ENCODE measurements at places on chromosomes 4 and X.

- no peak for DNase-seq
Observed at GRCh38 chr4:35734381-35735098, 509.8 kb downstream of the ARAP2 start.

DNA sequence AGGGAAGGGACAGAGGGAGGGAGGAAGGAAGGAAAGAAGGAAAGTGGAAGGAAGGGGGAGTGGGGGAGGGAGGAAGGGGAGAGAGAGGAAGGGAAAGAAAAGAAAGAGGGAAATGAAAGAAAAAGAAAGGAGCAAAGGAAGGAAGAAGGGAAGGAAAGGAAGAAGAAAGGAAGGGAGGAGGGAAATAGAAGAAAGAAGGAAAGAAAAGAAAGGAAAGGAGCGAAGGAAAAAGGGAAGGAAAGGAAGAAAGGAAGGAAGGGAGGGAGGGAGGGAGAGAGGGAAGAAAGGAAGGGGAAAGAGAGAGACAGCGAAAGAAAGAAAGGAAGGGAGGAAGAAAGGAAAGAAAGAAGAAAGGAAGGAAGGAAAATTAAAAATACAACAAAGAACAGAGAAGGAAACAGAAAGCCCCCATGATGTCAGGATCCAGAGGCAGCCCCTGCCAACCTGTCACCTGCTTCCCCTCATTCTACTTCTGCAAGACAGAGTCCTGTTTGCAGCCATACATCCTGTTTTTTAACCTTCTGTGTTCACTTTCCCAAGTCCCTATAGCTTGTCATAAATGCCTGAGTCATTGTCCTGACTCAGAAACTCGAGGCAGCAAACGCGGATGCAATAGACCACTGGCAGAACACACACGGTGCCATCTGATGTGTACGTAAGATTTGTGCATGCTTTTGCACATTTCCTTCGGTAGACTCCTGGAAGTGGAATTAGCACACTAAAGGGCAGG lies 77.0 kb upstream of the C4orf50 start:
- no peak for DNase-seq

- no peak for DNase-seq
Observed at GRCh38 chr4:81622028-81622427, 150.3 kb upstream of the RASGEF1B start.

DNA sequence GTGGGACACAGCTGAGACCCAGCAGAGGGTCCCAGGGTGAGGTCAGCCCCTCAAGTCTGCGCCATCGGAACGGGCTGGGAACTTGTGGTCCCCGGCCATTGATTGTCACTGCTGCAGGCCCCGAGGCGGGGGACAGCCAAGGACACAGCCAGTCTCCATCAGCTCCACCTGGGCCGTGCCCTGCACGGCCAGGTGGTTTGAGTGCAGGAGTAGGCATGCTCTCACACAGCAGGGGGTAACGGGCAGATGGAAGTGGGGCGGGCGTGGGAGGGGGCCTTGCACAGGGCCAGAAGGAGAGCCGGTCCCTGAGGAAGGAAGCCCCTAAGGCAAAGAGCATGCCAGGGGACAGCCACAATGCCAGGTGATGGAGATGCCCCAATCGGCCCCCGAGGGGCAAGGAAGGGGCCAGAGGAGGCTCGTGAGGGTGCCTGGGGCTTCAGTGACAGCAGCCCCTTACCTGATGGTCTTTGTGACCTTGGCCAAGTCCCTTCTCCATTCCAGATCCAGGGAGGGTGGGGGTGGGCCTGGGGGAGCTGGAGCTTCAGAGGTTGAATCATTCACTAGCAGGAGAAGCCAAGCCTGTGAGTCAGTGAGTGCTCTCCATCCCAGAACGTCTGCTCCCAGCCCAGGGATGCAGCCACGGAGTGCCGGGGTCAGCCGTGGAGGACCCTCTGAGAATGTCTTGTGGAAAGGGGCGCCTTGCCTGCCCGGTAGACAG lies 2.3 kb downstream of the ATP2B3 start:
- DNase-seq, result no peak

GRCh38 chrX:118520216-118521206 lies 24.9 kb downstream of the DOCK11 start:
- no peak for DNase-seq

- DNase-seq, result no peak
Observed at GRCh38 chr4:177010418-177010817, 217.7 kb upstream of the VEGFC start.

DNA sequence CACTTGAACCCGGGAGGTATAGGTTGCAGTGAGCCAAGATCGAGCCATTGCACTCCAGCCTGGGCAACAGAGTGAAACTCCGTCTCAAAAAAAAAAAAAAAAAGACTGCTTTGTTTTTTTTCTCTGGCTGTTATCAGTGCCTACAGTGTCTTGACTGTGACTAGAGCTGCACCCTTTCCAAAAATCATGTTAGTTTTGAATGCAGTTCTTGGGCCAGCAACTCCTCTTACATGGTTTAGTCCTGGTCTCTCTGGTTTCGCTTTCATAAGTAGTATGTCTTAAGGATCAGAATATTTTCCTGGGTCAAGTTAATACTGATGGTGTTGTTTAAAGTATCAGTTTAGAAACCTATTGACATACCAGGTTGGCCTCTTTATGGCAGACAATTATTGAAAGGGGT lies 34.2 kb upstream of the NALF2 start:
- no peak for DNase-seq

DNA sequence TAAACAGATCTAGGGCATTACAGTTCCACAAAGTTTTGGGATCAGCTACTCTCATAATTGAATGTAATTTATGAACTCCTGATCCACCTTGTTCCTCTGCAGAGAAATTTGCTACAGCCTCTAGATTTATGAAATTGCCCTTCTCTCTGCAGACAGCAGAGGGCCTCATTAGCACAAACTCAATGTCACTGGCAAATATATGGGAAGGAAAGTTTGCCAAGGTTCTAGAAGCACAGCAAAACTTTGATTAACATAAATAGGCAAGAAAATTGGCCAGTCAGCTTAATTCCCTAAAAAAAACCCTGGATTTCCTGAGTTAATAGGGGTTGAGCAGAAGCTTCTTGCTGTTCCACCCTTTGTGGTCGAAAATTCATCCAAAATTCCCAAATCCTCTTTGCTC lies 31.5 kb downstream of the PRPS1 start:
- DNase-seq, result no peak

GRCh38 chr4:19945979-19946380 lies 305.7 kb upstream of the SLIT2 start:
- no peak for DNase-seq

GRCh38 chrX:82765811-82766210 lies 742.3 kb upstream of the POU3F4 start:
- no peak for DNase-seq

GRCh38 chr4:26367811-26368210 lies 47.0 kb downstream of the RBPJ start:
- no peak for DNase-seq

GRCh38 chr4:184953971-184954370 lies 64.3 kb upstream of the HELT start:
- no peak for DNase-seq

DNA sequence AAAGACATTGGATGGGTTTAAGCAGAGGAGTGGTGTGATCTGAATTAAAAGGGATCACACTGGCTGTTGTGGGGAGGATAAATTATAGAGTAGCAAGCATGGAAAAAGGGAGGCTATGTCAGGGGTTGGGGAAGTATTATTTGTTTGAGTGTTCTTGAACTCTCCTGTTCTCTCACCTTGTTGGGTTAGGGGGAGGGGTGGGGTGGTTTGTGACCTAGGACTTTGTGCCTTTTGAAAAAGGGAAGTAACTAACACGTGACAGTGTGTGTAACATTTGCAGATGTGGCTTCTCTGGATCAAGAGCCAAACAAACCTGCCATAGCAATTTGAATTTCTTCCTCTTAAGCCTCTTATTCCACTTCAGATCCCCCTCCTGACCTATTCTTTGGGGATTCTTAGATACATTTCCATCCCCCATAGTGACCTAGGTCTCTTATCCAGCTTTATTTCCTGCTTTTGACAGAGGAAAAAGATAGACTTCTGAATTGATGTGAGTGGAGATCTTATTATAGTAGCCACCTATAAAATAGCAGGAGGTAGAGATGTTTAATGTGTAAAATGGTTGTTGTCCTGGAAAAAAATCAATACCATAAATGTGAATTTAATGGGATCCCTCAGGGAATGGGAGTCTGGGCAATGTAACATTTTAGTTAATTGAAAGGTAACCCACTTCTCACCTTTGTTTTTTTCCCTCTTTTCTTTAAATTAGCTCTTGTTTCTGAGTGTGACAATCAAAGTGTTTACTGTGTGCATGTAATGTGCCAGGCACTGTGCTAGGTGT lies 120.4 kb downstream of the CT47B1 start:
- DNase-seq, result no peak

- no peak for DNase-seq
Observed at GRCh38 chr4:25875281-25875745, 12.5 kb upstream of the SEL1L3 start.

- no peak for DNase-seq
Observed at GRCh38 chrX:134718105-134718965, 60.1 kb upstream of the PLAC1 start.

DNA sequence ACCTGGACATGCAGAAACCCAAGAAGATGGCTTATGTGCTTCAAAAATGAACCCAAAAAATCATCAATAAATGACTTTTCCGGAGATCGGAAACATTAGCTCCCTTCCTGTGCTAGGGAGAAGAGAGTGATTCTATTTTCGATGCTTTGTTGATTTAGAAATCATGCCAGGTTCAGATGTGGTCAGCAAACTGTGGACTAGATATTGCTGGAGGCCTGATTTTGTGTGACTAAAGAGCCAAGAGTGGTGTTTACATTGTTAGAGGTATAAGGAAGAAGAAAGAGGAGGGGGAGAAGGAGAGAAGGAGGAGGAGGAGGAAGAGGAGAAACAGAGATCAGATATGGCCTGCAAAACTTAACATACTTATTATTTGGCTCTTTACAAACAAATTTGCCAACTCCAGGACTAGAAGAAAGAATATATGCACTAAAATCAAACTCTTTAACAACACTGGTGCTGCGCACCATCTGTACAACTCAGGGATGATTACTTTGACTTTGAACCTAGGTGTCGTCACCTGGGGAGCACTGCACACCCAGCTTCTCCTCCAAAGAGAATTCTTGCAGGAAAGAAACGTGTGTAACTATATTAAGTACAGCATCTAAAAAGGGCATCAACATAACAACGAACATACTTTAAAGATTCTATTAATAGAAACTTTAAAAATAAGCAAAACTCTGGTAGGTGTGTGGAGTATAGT lies 664.9 kb upstream of the LCORL start:
- no peak for DNase-seq

GRCh38 chrX:96719161-96719875 lies 34.7 kb downstream of the DIAPH2 start:
- DNase-seq, result no peak

- DNase-seq, result no peak
Observed at GRCh38 chrX:124910611-124911010, 409.1 kb upstream of the TEX13C start.
